Fibroblast of upper back skin (primary cell): ENCODE measurements at places on chromosomes 16 and 17.
A peak's percentile ranks its signal among the peaks of the same experiment; 100 is the strongest.

DNA sequence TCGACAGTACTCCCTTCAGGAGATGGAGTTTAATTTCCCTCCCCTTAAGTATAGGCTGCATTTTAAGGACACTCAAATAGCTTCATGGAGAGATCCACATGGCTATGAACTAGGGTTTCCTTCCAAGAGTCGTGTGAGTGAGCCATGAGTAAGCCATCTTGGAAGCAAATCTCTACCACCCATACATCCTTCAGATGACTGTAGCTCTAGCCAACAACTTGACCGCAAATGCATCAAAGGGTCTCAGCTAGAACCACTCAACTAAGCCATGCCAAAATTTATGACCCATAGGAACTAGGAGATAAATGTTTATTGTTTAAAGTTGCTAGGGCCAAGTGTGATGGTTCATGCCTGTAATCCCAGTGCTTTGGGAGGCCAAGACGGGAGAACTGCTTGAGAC lies 43.4 kb downstream of the METTL16 start:
- DNase-seq = peak; percentile 88

DNA sequence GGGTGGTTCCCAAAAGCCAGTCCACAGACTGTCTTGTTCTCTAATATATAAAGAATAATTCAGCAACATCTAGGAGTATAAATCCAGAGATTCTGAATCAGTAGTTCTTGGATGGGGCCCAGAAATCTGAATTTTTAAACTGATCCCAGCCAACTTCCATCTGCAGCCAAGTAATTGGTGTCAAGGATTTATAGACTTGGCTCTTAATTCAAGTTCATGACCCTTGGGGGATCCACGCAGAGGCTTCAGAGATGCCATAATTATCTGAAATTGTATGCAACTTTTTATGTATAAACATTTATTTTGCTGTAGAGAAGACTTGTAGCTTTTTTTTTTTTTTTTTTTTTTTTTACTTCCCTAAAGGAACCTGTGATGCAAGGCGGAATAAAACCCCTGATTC lies 60.6 kb downstream of the HLF start:
- no peak for DNase-seq

DNA sequence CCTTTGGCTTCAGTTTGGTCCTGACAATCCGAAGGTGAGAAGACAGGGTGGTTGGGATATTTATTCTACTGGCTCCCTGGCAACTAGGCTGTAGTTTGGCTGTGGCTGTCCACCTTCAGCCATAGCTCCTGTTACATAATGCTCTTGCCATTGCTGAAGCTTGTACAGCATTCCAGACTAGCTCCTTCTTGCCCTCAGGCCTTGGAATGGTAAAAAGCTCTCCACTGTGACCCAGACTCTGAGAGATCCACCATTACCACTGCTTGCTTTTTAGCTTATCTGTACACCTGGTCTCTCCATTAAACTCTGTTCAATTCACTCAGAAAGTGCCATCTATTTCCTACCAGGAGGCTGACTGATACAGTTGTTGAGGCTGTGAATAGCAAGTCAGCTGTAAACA lies 231.8 kb upstream of the MON1B start:
- no peak for DNase-seq

DNA sequence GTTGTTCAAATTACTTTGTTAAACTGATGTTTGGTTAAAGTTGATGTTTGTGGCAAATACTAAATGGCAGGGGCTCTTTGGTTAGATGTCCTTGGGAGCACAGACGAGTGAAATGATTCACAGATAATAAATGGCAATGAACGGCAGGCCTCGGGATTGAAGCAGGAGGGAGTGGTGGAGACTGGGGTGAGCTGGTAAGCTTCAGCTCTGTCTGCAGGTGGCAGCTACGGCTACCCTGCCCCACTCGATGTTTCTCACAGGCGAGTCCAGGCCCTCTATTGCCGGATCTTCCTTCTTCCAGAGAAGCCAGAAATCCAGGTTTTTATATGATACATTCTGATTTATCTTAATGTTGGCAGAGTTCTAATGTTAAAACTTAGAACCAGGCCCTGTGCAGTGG lies 144.8 kb upstream of the CACNG5 start:
- DNase-seq = no peak

- DNase-seq = peak; percentile 23
Measured at GRCh38 chr16:54431997-54432896, 145.7 kb upstream of the IRX3 start.

GRCh38 chr17:79905832-79906231 lies 66.6 kb upstream of the CBX4 start:
- DNase-seq = no peak

DNA sequence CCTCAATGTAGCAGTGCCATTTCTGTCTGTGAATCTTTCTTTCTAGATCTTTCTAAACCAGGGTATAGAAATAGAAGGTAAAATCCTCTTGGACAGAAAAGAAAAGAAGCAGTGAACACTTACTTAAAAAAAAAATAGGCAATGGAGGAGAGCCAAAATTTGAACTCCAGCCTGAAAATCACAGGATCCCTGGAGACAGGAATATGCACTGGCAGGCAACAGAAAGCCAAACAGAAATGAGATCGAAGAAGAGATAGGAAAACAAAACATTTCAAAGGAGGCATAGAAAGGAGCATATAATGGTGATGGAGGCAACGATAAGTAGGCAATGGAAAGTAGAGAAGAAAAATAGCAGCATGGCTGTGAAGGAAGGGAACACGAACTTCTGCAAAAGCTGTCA lies 253.7 kb upstream of the HSBP1 start:
- DNase-seq = no peak

- DNase-seq = peak; percentile 78
Measured at GRCh38 chr17:48915459-48916282, 7.5 kb downstream of the UBE2Z start.

- no peak for DNase-seq
Measured at GRCh38 chr17:75844530-75845057, 390 bp upstream of the UNC13D start.

GRCh38 chr17:50690887-50691549 lies 16.7 kb downstream of the ANKRD40 start:
- no peak for DNase-seq
